ENCODE measurements at places on chromosomes 3 and 15. TPM values are rescaled to one million over a fixed set of nuclear protein-coding genes. Genes with fewer than 3 reads are reported as not detected.

GRCh38 chr3:164004205-164004604 is 1074.1 kb downstream of the SI start:
- DNase-seq, result no peak

RPL15 gene
- 2,583 TPM for polyA plus RNA-seq

GRCh38 chr3:133837487-133838295 is 32.1 kb downstream of the SRPRB start:
- DNase-seq, result no peak

TEX9 gene
- 2.9 TPM for polyA plus RNA-seq

GRCh38 chr3:79767194-79767904 is 449 bp downstream of the ROBO1 start:
- no peak for DNase-seq

- DNase-seq, result no peak
Observed at GRCh38 chr3:195257454-195258448, 13.2 kb downstream of the XXYLT1 start.

Measured in forelimb muscle (tissue), 1 donor.